Activated CD4-positive, alpha-beta T cell treated with anti-CD3 and anti-CD28 coated beads for 1 hour (primary cell): ENCODE measurements at places on chromosomes 6 and 20.

- no peak for DNase-seq
Observed at GRCh38 chr6:27135087-27135657, 112.3 kb upstream of the PRSS16 start.

- no peak for DNase-seq
Observed at GRCh38 chr6:33977606-33978411, 168.1 kb downstream of the GRM4 start.

- no peak for DNase-seq
Observed at GRCh38 chr6:145891565-145891964, 72.6 kb downstream of the SHPRH start.

- DNase-seq = no peak
Observed at GRCh38 chr6:113881478-113881980, 24.4 kb downstream of the MARCKS start.

DNA sequence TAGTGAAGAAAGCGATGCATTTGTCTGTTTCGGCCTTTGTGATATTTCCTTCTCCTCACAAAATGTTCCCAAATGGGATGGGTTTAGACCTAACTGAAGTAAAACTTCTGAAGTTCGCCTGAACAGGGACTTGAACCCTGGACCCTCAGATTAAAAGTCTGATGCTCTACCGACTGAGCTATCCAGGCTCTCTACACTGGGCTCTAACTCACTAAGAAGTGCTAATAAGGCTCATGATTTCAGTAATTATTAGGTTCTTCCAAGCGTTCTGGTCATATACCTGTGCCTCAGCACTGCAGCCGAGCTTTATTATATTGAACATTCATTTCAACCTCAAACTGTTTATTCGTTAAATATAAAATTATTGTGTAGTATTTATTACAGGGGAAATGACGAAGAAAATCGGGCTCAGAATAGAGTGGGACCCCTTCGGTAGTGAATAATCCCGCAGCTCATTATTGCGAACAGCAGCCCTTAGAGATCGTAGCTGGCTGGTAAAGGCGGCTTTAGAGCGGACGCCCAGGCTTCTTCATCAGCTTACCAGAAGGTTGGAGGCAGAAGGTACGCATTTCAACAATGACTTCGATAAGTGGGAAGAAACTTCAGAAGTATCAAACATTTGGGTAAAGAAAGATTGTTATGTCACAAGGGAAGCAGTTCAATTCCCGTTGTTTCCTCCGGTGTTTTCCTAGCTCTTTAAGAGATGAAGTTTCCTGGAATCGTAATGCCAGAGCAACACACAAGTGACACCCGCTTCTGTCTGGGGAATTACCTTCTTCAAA lies 119.0 kb upstream of the ZNF184 start:
- no peak for DNase-seq

DNA sequence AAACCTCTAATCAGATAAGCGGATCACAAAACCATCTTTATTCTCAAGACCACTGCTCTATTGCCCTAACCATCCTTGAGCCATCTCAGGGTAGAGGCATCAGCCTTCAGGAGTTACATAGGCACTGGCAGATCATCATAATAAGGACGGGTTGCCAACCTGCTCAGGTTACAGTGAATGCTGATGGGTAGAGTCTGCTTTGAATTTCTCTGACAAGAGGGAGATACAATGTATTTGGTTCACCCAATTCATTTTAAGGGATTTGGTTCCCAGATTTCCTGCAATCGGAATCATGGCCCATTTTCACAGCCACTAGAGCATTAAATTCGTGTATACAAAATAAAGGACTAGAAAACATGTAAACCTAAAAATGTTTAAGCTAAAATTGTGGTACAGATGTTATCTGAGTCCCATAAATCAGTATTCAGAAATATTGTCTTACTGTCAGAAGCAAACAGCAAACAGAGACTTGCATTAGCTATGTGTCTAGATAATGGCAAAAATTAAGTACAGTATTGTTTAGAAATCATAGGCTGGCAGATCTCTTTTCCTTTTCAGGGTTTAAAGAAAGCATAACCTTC lies 41.9 kb upstream of the TMEM170B start:
- DNase-seq = no peak

- DNase-seq = no peak
Observed at GRCh38 chr6:34131326-34132290, 14.3 kb downstream of the GRM4 start.

DNA sequence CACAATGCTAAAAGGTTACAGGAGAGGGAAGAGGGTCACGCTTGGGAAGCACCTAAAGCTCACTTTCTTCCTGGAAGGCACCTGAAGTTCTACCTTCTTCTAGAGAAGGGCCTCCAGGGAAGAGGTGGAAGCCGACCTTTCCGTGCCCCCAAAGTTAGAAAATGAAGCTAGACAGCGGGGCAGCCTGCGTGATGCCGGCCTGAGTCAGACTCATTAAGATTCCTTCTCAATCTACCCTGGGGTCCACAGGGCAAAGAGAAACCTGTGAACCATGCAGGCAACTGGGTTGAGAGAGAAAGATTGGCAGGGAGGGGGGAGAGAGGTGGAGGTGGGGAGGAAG lies 54.8 kb upstream of the CCDC167 start:
- no peak for DNase-seq

- no peak for DNase-seq
Observed at GRCh38 chr6:151784441-151785214, 22.9 kb upstream of the ESR1 start.

GRCh38 chr6:13992417-13993055 lies 67.8 kb downstream of the RNF182 start:
- no peak for DNase-seq

GRCh38 chr6:143859891-143860660 lies 4.2 kb upstream of the ZC2HC1B start:
- DNase-seq = no peak

GRCh38 chr6:107546691-107547450 lies 57.0 kb downstream of the SOBP start:
- DNase-seq = no peak

GRCh38 chr6:44119704-44120262 lies 7.5 kb downstream of the MRPL14 start:
- DNase-seq = no peak

GRCh38 chr20:46523696-46524328 lies 10.5 kb upstream of the ZNF334 start:
- no peak for DNase-seq

DNA sequence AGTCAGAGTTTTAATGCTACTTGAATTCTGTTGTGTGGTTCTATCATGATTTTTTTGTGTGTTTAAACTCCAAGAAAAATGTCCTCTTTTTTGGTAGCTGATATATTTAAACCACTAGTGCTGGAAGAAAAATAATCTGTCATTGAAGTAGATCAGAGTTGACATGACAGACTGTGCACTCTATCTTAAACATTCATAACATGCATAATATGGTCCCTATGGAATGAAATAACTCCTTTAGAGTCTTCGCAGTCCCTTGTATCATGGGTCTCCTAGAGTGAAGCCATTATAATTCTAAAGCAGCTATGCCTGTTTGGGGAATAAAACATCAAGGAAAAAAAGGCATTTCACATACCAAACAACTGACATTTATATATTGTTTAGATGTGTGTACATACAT lies 282.7 kb upstream of the CITED2 start:
- no peak for DNase-seq

DNA sequence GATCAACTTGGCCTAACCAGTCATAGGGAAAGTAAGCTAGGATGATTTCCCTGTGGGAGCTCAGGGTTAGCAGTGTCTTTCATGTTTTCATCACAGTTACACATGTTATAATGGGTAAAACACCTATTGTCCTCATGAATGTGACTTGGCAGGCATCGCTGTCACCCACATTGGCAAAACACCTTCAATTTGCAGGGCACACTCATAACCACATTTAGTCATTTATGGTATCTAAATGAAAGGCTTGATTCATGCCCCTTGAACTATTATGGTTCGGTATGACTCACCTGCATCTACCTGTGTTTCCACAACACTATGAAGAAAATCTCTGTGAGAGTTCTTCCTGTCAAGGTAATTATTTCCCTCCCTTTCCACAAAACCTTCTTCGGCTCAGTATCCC lies 49.2 kb downstream of the FRK start:
- no peak for DNase-seq

GRCh38 chr20:35899064-35899463 lies 55.2 kb downstream of the SCAND1 start:
- no peak for DNase-seq

GRCh38 chr6:139894271-139894670 lies 519.8 kb upstream of the CITED2 start:
- DNase-seq = no peak

GRCh38 chr6:41642960-41643898 lies 5.0 kb downstream of the MDFI start:
- no peak for DNase-seq

DNA sequence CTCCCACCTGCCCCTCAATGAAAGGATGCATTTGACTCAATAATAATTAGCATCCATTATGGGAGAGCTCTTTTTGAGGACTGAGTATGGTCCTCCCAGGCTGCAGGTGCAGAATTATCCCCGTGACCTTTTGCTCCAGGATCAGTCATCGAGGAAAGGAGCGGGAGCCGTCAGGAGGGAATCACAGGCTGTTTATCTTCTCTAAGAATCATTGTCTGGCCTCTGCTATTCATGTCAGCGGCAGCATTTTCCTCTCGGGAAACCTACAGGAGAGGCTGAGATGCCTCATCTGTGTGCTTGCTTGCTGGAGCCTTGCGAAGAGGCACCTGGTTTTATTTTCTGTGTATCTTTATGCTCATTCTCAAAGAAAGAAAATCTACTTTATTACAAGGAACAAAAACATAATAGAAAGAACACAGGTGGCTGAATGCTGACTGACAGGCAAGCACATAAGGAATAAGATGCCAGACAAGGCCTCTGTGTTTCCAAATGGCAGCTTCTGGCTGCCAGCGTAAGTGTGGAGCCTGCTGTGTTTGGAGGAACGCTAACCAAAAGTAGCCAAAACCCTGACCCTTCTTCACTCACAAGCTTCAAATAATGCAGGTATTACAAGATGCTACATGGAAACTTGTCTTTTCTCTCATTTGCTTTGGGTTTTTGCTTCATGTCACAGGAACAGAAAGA lies 539.1 kb upstream of the MARCKS start:
- no peak for DNase-seq

DNA sequence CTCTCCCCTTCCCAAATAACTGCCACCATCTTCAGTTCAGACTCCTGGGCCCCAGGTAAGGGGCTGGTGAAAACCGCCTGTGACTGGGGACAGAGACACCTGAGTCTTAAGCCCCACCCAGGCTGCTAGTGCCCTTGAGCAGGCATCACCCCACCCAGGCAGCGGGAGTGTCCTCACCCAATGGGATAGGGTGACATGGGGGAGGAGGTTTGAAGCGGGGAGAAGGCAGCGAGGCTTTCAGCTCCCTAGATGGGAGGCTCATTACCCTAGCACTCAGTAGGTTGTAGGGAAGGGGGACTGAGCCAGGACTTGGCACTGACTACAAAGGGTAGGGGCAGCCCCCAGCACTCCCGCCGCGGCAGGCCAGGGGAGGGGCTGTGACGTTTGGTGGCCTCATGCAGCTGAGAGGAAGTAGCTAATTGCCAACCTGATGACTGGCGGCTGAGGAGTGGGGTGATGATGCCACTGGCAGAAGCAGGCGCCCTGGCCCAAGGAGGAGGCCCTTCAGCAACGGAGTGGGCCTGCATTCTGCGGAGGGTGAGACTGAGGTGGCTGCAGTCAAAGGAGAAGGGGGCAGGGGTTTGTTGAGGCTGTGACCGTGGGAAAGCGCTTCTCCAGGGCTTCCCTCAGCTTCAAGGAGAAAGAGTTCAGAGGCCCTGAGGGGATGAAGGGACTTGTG lies 126.9 kb downstream of the MRPL14 start:
- DNase-seq = no peak

- DNase-seq = no peak
Observed at GRCh38 chr6:36888654-36889481, 3.1 kb downstream of the C6orf89 start.

DNA sequence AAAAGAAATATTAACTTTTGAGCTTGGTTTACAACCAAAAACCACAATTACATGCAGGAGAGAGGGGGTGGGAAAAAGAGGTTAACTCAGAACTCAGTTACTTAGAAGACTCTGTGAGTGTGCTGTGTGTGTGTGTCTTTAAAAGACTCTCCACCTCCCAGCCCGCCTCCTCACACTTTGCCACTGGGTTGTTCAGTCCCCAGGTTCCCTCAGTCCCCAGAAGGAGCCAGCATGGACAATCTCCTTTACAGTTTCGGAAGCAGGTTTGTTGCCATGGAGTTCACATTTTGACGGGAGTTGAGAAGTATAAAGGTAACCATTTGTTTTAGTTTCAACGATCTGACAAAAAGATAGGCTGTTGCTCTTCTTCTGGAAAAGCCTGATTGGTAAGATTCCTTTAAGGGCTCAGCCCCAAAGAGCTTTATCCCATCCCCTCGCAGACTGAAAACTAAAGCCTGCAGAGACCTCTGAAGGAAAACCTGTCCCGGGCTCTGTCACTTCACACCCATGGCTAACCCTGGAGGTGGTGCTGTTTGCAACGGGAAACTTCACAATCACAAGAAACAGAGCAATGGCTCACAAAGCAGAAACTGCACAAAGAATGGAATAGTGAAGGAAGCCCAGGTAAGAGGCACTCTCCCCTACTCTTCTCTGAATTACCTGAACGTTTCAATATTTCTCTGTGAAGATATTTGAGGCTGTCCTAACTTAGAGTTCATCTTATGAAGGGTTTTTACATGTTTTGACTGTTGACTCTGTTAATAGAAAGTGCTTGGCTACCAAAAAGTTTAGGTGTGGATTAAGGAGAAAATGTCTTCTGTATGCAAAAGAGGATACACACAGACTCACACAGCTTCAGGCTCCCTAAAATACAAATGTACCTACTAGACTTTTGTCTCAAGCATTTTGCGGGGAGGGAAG lies at the start of gene SPTLC3:
Gene SPTLC3, plus strand, starts transcription at position 212 of the 921 bp plus-strand sequence. Its CDS starts 296 bp downstream, at position 508.
- DNase-seq = no peak

- DNase-seq = no peak
Observed at GRCh38 chr6:33433544-33434191, 13.8 kb downstream of the SYNGAP1 start.

DNA sequence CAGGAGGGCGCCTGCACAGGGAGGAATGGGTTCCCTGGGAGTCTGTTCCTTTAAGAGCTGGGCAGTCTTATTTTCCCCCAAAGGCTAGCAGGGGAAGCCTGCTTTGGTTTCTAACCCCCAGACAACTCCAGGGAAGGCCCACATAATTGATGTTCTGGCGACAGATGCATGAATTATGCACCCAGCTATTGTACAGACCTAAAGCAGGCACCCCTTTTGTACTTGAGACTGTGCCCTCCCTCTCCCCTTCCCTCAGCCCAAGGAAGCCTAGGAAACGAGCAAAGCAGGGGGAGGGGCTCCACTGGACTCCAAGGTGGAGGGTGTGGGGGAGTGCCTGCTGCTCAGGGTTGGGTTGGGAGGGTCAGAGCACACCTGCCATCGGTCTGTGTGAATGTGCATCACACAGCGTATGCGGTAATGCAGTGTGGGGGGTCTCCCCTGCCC lies 102.1 kb downstream of the KCNB1 start:
- DNase-seq = no peak

GRCh38 chr6:153160221-153160620 lies 29.1 kb upstream of the RGS17 start:
- no peak for DNase-seq
